Activated naive CD4-positive, alpha-beta T cell treated with anti-CD3 and anti-CD28 coated beads, Interleukin-2, amount 50 U/mL, for 16 hours (primary cell): ENCODE measurements at places on chromosomes 7 and 10.

GRCh38 chr10:36704124-36704523 is 421.3 kb upstream of the ANKRD30A start:
- DNase-seq = no peak

- no peak for DNase-seq
These were observed 32.5 kb downstream of the GNA12 start for GRCh38 chr7:2811476-2812113.

GRCh38 chr7:1046722-1047679 is 2.7 kb downstream of the GPR146 start:
- no peak for DNase-seq

DNA sequence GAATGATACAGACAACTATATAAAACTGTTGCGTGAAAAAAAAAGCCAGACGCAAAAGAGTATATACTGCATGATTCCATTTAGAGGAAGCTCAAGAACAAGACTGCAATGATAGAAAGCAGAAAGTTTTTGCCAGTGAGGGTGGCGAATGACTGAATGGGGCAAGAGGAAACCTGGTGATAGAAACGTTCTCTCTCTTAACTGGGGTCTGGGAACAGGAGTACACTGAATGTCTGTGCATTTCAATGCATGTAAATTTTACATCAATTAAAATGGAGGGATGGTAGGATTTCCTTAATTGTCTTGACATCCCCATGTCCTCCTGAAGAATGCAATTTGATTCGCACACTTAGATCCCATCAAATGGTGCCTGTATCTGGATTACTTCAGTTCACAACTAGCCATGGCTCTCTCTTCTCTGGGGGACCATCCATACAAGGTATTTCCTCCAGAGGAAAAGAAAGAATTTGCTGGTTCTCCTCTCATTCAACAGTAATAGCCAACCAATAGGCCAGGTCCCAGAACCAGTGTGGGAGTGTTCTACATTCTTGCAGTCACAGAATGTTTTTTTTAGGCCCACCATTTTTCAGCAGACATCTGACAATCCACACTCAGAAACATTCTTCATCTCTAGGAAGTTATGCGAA is 221.0 kb upstream of the KLF14 start:
- no peak for DNase-seq

- no peak for DNase-seq
These were observed at the start of gene TCERG1L for GRCh38 chr10:131311661-131312477. TCERG1L (minus strand) TSS chr10:131311721; CDS start chr10:131311635, 86 bp downstream.

DNA sequence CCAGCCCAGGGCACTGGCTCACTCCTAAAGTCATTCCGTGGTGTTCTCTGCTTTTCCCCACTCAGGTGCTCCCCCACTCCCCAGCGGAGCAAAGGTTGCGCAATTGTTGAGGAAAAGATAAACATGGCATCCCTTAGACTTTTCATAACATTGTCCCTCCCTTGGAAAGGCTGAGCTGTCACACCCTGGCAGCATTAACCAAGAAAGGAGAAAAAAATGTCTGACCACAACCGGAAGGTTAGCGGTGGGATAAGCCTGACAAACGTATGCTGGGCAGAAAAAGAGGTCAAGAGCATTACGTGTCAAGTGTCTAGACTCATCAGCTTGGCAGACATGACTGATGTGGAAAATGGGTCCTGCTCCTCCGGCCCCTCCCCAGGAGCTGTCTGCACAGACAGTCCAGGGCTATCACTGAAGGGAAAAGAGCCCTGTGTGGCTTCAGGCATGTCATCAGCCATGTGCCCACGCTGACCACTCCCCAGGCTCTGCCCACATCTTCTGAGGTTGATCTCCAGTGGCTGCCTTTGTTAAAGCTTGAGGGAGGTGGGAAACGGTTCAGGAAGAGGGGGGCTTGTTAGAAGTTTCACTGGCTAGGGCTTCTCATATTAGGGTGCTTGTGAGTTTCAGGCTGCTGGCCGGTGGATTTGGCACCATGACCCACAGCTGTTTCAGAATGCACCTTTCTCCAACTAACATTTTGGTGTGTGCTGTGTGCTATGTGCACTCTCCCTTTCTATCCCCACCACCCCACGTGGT is 30.1 kb downstream of the BTBD16 start:
- no peak for DNase-seq

GRCh38 chr7:50397320-50397970 is 52.7 kb downstream of the FIGNL1 start:
- no peak for DNase-seq

DNA sequence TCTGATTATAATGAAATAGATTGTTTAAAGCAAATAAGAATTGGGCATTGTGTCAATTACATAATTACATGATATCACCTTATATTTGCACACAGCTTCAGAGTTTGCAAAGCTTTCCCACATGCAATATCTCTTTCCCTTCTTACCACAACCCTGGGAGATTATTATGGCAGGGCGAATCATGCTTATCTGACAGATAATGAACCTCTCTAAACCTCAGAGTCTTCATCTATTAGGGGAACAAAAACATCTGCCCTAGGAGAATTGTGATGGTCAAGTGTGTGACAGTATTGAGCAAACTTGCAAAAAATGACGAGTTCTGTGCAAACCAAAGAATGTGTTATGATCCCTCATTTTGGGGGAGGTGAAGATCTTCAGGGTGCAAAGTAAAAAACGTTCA is 90.0 kb downstream of the MYOF start:
- DNase-seq = no peak

DNA sequence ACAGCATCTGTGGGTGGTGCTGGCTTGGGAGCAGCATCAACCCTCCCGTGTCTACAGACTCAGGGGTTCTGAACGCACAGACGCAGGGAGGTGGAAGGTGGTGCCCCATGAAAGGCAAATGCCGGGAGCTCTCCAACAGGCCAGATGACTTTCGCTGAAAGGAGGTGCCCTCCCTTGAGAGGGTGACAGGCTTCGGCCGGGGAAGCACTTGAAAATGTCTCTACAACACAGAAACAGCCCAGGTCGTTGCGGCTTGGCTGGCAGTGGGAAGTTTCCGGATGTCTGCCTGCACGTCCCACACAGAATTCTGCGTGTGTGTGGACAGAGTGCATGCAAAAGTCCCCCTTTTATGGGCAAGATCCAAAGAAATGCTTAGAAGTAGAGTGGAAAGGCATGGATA is 239.6 kb downstream of the SKAP2 start:
- no peak for DNase-seq

- no peak for DNase-seq
These were observed 222.0 kb upstream of the C7orf33 start for GRCh38 chr7:148368562-148368961.

GRCh38 chr10:51203359-51203758 is 129.1 kb downstream of the PRKG1 start:
- no peak for DNase-seq

- no peak for DNase-seq
These were observed 31.9 kb downstream of the ARL4A start for GRCh38 chr7:12719141-12719919.

- no peak for DNase-seq
These were observed 40.3 kb downstream of the HIPK2 start for GRCh38 chr7:139737221-139738100.

DNA sequence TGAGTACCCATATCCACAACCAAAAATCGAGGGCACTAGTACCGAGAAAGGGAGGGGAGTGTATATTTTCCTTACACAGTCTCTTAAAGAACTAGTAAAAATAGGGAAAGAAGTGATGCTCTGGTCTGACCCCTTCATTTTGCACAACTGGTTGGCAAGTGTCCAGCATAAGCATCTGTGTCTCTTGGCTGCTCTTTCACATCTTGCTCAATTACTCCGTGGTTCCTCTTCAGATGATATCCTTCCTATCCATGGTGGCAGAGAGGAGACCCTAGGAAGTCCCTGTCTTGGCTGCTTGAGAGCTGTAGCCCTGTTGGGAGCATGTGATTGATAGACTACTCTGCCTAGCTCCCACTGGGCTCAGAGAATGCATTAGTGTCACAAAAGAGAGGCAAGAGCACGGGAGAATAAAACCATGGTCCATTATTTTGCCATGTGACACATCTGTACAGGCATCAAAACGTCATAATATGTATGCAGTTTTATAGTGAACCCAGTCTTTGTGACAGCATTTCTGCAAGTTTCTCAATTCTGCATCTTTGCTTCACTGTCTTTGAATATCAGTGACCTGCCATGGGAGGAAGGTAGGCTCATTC is 111.8 kb upstream of the ANKRD1 start:
- DNase-seq = no peak

DNA sequence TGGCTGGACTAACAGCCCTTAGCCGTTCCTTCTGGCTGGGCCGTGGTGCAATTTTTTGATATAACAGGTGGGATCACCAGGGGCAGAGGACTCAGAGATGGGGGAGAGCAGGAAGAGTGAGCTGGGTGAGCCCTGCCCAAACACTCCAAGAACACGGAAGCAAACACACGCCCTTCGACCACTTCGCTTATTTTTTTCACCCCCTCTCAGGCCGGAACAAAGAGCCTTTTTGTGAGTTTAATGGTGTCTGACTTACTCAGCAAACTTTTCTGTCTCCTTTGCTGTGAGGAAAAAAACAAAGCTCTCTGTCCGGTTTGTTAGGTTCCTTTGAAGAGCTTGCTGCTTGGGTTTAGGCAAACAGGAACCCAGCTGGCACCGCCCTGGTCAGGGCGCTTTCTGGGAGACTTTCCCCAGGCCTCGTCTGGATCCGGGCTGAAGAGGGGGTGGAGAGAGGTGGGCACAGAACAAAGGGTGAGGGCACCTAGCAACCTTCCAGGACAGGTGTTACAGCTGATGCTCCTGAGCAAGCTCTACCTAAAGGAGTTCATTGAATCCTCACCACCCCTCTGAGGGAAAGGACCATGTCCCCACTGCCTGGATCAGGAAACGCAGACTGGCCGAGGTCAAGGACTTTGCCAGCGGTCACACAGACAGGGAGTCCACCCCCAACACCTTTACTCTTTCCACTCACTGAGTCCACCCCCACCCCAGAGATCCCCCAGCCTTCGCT is 23.3 kb downstream of the CALML3 start:
- no peak for DNase-seq

DNA sequence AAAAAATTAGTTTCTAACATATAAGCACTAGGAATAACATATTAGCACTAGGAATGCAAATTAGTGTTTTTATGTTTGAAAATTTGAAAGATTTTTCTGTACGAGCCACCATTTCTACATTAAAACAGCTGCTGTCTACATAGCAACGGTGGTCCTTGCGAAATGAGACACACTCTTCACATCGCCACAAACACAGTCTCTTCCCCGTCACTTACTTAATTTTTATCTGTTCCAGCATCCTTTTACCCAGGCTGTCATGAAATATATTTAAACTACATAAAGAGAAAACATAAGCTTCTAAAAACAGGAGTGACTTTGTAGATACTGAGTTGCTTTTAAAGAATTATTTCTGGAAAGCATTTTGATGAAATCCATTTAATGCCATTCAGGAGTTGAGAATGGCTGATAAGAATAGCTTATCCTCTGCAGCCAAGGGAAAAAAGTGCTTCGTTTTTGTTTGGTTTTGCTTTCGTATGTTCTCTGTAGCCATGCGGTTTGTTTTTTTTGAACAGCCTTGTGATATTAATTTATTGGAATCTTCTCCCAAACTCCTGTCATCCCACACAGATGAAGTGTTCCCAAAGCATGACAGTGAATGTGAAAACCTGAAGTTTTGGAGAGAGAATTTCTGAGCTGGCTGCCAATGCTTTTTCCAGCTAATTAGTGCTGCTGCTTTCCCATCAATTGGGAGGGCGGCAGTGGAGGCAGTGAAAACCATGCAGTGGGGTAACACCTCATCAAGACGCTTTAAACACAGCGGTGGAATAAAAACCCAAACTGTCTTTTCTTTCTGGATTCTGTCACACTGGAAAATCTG is 603.7 kb upstream of the ADARB2 start:
- DNase-seq = no peak

DNA sequence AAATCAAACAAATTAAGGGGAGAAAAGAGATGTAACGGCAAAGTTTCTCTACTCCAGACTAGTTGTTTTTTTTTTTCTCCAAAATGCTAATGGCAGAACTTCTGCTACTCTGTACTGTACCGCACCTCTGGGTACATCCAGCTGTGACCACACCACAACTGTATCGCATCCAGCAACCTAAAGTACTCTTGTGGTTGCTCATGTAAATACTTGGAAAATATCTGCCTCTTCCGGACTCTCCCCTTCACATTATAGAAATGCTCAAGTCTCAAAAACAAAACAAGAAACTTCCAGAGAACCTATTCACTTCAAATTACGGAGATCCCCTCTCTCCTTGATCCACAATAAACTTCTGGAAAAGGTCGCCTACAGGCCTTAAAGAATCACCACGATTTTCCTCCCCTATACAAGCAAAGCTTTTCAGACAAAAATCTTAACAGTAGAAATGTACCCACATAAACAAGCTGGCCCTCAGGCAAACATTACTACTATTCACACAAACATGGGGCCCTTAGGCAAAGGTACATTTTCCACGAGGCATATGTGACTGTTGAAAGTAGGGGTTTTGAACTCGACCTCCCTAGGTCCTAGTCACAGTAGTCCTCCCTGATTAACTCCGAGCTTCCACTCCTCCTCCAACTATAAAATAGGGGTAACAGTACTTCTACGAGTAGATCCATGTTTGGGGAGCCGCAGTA is 222.9 kb upstream of the MKLN1 start:
- no peak for DNase-seq

DNA sequence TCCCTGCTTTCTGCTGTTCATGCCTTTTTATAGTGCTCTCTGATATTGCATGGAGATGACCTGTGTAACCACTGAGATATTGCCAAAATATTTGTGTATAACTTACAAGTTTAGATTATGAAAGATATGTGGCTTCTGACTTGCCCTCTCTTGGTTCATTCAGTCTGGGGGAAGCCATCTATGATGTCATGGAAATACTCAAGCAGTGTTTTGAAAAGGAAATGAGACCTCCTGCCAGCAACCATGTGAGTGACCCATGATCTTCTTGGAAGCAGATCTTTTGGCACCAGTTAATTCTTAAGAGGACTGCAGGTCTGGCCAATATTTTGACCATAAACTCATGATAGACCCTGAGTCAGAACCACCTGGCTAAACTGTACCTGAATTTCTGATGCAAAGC is 183.0 kb downstream of the THSD7A start:
- DNase-seq = no peak

- DNase-seq = no peak
These were observed 369.6 kb downstream of the AUTS2 start for GRCh38 chr7:69967689-69968450.

- no peak for DNase-seq
These were observed 75.8 kb downstream of the ENO4 start for GRCh38 chr10:116925056-116925455.

DNA sequence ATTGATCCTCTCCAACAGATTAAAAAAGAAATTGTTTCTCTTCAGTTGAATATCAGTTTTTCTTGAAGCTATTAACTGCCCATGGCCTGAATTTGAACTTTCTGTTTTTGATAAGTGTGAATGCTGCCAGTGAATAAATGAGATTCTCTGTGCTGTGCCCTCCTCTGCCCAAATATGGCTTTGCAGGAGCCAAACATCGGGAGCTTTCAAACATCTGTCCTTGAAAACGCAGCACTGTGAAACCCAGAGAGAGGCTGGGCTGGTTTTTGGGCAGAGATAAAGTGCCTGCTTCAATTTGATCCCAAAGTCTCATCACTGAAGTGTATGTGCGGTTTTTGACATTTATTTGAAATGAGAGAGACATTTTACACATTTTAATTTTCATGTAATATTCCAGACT is 268.3 kb upstream of the SHH start:
- no peak for DNase-seq
